ENCODE measurements at places on chromosomes 12 and 14. TPM values are rescaled to one million over a fixed set of nuclear protein-coding genes. Genes with fewer than 3 reads are reported as not detected.

CRACR2A gene
- total RNA-seq, result 0.20 TPM

SH2B3 gene
- total RNA-seq, result 6.8 TPM

PLCZ1 gene
- total RNA-seq, result not detected

AMHR2 gene
- total RNA-seq, result 0.58 TPM

KCNK10 gene
- total RNA-seq, result not detected

BLOC1S1 gene
- total RNA-seq, result 99.7 TPM

CCDC175 gene
- not detected for total RNA-seq

L3HYPDH gene
- 22.4 TPM for total RNA-seq

HHIPL1 gene
- not detected for total RNA-seq
